H1 (cell line): ENCODE measurements at places on chromosomes 5 and 9.

- no peak for DNase-seq
Observed at GRCh38 chr5:56876327-56876726, 33.1 kb upstream of the SETD9 start.

- no peak for DNase-seq
Observed at GRCh38 chr9:108257382-108257781, 598.4 kb downstream of the ACTL7B start.

DNA sequence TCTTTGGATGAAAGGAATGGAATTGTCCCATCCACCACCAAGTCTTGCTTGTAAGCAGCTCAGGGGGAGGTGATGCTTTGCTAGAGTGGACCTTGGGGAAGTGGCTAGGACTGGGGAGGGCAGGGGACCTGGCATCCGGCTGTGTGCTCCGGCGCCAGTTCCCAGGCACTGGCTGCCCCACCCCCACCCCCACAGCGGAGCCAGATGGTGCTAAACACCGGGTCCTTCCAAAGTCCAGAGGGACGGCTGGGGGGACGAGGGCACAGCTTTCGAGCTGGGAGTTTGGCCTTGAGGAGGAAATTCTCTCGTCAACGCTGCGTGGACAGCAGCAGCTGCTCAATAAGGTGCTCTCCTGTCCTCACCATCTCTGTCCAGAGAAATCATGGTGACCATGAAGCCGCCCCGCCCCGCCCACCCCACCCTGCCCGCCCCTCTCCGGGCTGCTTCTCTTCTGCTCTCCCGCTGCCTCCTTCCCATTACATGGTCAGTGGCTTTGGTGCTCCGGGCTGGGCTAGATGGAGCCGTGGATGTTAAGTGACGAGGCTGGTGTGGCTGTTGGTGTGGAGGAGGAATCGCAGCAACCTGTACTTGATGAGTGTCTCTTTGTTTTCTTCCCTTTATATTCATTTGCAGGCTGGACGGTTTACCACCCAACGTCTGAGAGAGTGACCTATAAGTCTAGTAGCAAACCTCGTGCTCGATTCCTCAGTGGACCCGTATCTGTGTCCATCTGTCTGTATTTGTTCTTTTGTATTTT lies 115.7 kb downstream of the WNK2 start:
- no peak for DNase-seq

DNA sequence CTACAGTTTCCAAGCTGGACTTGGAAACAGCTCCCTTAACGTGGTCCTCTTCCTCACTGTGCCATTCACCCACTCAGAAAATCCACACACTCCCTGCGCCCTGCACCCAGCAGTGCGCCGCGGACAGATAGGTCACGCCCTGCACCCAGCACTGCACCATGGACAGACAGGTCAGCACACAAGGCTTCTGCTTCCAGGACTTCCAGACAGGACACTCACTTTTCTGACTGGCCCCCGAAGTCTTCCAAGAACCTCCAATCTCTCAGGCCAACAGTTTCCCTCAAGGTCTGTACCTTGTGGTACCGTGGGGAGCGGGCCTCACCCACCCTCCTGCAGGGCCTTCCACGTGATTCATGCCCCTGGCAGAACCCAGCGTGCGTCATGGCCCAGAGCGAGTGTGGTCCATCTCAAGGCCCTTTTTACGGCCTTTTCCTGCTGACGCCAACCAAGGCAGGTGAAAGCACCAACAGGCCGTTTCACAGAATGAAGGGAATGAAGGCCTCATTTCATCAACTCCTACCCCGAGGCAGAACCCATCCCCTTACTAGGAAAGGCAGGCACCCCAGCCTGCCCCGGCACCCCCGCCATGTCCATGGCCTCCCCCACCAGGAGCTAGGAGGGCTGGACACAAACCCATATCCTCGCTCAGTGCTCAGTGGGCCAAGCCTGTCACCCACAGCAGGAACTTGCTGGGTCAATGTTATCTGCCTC lies 17.3 kb downstream of the VAV2 start:
- DNase-seq, result no peak

DNA sequence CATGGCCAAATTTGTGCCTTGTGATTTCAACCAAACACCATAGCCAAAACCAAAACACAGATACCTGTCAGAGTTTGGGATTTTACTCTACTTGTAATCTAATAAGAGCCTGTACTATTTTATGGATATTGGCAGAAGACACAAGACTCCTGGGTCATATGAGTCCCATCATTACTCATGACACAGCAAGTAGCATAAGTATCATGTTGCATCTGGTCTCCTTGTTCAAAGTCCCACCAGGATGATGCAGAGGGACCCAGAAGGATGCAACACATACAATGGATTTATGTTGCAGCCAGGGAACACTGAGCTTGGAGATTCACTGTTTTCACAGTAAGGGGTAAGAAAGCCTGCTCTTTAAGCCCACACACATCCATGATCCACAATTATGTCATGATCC lies 13.2 kb upstream of the ACO1 start:
- no peak for DNase-seq

- no peak for DNase-seq
Observed at GRCh38 chr9:91817106-91817492, 132.9 kb downstream of the ROR2 start.

- no peak for DNase-seq
Observed at GRCh38 chr5:168798065-168799023, 219.2 kb upstream of the PANK3 start.

- no peak for DNase-seq
Observed at GRCh38 chr5:128341056-128341455, 197.0 kb downstream of the FBN2 start.

GRCh38 chr9:133658442-133659431 lies 22.6 kb downstream of the DBH start:
- DNase-seq, result peak; percentile 63

GRCh38 chr5:16691731-16692130 lies 74.9 kb upstream of the RETREG1 start:
- DNase-seq, result no peak

DNA sequence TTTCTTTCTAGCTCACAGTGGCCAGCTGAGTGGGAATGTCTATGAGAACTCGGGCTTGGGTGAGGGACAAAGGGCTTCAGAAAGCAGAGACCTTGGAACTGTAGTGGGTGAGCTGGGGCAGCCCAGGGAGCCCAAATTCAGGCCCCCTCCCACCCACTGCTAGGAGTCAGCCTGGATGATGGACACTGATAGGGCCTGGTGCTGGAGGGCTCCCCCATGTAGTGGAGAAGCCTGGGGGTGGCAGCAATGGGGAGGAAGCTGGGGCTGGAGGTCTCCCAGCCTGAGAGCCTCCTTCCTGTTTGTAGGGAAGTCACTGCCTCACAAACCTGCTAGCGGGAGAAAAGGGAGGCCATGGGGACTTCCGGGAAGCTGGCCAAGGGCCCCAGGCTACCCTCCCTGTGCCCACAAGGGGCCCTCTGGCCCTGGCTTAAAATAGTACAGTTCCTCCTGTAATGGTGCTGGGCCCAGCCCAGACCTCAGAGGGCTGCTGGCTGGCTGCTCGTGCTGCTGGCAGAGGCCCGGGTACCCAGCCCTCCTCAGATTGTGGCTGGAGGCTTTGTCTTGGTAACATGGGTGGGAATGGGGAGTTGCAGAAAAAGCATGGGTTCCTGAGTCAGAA lies 6.3 kb upstream of the NR5A1 start:
- no peak for DNase-seq

DNA sequence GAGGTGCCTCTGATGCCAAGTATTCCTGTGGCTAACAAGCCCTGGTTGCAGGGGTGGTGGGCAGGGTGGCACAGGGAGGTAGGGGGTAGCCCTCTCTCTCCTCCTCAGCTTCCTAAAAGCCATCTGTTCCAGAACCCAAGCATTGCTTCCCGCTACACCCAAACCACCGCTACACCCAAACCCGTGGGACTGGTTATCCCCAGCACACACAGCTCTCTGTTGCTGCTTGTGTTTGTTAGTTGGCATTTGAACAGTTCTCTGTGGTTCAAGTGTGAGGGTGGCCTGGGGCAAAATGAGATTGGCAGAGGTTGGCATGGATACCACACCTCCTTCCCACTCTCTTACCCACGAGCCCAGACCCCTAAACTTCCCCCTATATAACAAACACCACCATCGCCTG lies 40.4 kb downstream of the SPARC start:
- DNase-seq, result no peak

DNA sequence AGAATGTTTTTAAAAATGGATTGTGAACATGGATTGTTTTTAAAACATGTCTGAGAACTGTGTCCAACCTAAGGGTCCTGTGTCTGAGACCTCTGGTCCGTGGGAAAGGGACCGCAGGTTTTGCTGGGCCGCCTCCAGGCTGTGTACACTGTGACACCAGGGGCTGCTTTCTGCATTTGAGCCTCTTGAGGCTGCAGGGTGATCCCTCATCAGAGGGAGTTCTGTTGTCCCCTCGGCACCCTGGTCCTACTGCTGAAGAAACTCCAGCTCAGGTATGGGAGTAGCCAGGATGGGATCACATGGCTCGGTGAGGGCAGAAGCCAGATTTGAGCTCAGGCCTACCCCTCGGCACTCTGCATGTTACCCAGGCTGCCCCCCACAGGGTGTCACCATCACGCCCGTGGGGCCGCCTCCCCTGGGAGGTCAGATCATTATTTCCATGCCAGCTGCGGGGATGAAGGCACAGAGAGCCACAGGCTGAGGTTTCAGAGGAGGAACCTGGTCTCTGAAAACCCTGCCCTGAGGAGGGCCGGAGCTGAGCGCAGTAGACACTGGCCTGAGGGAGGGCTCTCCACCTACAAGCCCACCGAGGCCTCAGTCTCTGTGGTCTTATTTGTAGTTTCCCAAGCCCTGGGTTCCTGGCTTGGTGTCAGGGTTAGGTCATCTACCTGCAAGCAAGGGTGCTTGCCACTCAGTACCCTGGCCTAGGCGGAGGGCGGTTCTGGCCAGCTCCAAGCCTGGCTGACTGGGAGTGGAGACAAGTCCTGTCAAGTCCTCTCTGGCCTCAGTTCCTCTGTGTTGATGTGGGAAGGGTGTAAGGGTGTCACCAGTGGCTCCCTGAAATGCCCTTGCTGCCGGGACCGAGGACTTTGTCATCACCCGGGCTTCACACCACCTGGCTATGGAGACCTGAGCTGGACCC lies 2.8 kb downstream of the PRR7 start:
- no peak for DNase-seq
